MM.1S (cell line): ENCODE measurements at places on chromosomes 7 and 10.

- H3K27me3 ChIP-seq = 0 out of 2 replicates have a peak, but pooled peaks cover 2% of the 10 kb centered on the region
- no peak overlapping the region for H3K27ac ChIP-seq
- H3K4me3 ChIP-seq = no peak overlapping the region
- no peak for DNase-seq
- H3K4me1 ChIP-seq = no peaks in the 10 kb centered on the region
- H3K36me3 ChIP-seq = no peaks in the 10 kb centered on the region
Measured at GRCh38 chr10:131310142-131310541, 1.4 kb downstream of the TCERG1L start.

GRCh38 chr7:110595694-110596093 lies 495.2 kb upstream of the LRRN3 start:
- H3K36me3 ChIP-seq = no peaks in the 10 kb centered on the region
- peak; percentile 32 for DNase-seq
- H3K4me3 ChIP-seq = no peak overlapping the region
- H3K27me3 ChIP-seq = no peaks in the 10 kb centered on the region
- H3K27ac ChIP-seq = no peak overlapping the region

DNA sequence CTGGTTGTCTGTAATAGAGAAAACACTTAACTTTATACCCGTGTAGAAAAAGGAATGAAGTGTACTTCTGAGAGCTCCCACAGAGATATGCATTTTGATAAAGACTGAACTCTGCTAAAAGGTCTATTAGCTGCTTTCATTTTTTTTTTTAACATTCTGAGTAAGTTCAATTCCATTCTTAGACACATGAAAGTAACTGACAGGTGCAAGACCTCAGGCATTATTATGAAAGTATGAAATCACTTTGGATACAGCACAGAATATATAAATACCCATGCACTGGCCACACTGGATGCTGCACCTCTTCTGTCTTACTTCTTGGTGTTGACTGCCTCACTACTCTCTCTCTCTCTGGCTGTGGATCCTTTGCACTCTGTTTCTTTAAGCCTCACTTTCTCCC lies 46.2 kb downstream of the VWDE start:
- no peaks in the 10 kb centered on the region for H3K36me3 ChIP-seq
- peak overlapping the region; percentile 40; the same call in 1 of the 2 replicates for H3K27ac ChIP-seq
- H3K4me1 ChIP-seq = peaks cover 12% of the 10 kb centered on the region
- peak; percentile 75 for DNase-seq

DNA sequence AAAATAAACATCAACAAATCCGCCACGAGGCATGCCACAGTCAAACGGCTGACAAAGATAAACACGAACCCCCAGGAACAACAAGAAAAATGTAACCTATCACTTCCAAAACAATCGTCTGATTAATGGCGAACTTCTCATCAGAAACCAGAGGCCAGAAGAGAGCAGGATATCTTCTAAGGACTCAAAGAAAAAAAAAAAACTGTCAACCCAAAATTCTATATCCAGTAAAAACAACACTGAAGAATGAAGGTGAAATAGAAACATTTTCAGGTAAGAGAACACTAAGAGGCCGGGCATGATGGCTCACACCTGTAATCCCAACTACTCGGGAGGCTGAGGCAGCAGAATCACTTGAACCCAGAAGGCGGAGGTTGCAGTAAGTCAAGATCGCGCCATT lies 54.3 kb downstream of the SLC29A4 start:
- no peaks in the 10 kb centered on the region; the same call in 1 of the 2 replicates for H3K36me3 ChIP-seq
- no peak for DNase-seq
- H3K4me1 ChIP-seq = peaks cover 4% of the 10 kb centered on the region
